Stimulated activated CD4-positive, alpha-beta T cell treated with anti-CD3 and anti-CD28 coated beads, Interleukin-1b, Interleukin-23, amount 100 ng/mL, for 4 hours (primary cell): ENCODE measurements at places on chromosomes 6 and 20.

GRCh38 chr20:22346716-22347115 is 237.7 kb downstream of the FOXA2 start:
- no peak for DNase-seq

GRCh38 chr6:43964659-43965570 is 162.3 kb downstream of the MRPL14 start:
- DNase-seq: no peak

DNA sequence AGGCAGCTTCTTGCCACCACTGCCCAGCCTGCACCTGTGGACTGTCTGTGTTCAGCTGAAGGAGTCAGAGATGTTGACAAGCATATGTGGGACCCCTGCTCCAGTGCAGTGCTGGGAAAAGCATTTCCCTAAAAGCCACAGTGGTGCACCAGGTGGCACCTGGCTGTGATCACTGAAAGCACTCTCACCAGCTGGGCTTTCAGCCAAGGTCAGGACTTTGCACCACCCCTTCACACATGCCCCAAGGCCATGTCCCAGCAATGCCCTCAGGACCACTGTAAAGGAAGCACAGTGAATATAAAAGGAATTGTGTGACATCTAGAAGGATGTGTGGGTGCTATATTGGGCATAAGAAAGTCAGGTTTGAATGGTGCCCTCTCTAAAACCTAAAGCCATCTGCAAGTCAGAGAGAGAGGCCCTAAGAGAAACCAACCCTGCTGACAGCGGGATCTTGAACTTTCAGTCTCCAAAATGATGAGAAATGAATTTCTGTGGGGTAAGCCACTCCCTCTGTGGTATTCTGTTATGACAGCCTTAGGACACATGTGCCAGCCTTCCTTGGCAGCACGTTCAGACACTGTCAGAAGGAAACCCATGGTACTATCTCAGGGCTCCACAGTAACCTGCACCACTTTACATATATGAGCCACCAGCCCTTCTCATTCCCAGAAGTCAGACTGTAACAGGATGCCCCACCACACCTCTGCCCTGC is 30.7 kb downstream of the CBLN4 start:
- no peak for DNase-seq

GRCh38 chr6:149166747-149167146 is 150.8 kb upstream of the TAB2 start:
- no peak for DNase-seq

DNA sequence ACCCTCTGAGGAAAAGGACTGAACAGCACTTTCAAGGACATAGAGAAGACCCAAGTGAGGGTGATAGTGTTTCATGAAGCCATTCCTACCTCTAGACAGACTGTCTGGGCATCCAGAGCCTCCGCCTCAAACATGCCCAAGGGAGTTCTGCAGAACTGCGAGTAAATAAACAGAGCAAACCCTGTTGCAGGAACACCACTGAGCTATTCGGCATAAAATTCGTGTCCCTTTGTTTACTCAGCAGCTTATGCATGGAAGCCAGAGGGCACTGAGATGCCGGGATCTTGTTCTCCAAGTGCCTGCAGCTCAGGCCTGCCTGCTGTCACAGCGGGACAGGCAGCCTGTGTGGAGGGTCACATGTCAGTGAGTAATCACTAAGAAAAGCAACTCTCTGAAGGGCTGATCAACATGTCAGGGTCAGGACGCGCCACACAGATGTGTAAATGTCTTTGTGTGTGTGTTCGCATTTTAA is 164.9 kb upstream of the HEY2 start:
- DNase-seq: no peak

DNA sequence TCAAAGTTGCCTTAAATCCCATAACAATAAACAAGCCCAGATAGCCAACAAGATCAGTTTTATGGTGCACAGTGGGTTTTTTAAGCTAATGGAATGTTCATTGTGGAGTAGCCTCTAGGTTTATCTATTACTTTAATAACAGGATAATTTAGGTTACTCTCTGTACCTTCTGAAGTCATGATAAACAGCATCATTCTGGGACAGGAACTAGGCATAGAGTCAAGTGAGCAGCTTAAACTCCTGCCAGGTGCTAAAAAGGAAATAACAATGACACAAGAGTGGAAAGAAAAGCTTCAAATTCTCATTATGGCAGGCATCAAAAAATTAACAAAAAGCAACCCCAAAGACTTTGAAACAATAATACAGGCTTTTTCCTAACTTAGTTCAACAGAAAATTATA is 228.8 kb downstream of the HACE1 start:
- no peak for DNase-seq

DNA sequence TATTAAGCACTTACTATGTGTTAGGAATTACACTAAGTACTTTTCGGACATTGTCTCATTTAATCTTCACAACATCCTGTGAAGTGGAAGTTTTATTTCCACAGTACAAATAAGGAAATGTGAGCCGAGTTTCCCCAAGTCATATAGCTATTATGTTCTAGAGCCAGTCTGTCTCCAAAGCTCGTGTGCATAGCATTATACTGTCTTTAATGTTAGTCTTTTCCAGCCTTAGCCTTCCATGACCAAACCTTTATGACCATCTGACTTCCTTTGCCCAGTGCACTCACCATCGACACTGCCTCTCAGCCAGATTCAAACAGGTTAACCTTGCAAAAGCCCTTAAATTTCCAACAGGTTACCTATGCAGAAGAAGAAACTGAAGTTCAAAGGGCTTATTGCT is 55.7 kb downstream of the PKIB start:
- no peak for DNase-seq

GRCh38 chr6:143232849-143233248 is 172.2 kb downstream of the AIG1 start:
- DNase-seq: no peak

DNA sequence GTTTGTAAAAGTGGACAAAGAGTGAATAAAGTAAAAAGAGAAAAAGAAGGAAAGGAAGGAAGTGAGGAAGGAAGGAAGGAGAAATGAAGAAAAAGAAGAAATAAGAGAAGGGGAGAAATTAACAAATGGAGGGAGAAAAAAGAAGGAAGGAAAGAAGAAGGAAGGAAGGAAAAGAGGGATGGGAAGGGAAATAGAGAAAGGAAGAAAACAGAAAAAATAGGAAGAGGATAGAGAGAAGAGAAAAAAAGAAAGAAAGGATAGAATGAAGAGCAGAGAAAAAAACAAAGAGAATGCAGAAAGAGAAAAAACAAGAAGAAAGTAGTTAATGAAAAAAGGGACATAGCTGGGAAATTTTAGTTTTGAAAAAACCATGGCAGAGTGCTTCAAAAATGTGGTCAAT is 361.8 kb downstream of the EPHA7 start:
- DNase-seq: no peak

DNA sequence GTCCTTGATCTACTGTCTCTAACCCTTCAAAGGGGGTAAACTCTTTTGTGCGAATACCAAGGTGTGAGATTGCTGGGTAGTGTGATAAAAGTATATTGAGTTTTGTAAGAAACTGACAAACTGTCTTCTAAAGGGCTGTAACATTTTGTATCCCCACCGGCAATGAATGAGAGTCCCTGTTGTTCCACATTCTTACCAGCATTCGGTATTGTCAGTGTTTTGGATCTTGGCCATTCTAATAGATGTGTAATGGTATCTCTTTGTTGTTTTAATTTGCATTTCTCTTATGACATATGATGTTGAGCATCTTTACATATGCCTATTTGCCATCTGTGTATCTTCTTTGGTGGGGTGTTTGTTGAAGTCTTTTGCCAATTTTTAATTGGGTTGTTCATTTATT is 1090.7 kb downstream of the KIF16B start:
- DNase-seq: no peak

- DNase-seq: no peak
These were observed 11.5 kb downstream of the GNL1 start for GRCh38 chr6:30544666-30545272.

DNA sequence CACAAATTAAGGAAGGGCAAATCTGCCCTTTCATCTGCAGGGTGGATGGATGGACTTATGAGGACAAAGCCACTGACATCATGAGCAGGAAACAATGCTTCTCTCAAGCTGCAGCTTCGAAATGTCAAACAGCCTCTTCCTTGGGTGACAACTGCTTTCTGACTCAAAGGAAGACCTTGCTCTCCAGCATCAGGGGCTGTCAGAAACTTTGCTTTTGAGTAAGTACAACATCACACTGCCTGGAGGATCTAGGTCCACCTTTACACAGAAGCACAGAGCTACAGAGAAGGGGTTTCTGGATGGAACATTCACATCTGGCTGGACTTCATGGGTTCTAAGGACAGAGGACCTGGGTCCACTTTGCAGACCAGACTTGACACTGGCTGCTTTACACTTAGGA is 5.9 kb downstream of the CST1 start:
- no peak for DNase-seq

- no peak for DNase-seq
These were observed 94.5 kb upstream of the F13A1 start for GRCh38 chr6:6414931-6415330.
